ENCODE measurements at places on chromosomes 12 and 14. TPM values are rescaled to one million over a fixed set of nuclear protein-coding genes. Genes with fewer than 3 reads are reported as not detected.

DNA sequence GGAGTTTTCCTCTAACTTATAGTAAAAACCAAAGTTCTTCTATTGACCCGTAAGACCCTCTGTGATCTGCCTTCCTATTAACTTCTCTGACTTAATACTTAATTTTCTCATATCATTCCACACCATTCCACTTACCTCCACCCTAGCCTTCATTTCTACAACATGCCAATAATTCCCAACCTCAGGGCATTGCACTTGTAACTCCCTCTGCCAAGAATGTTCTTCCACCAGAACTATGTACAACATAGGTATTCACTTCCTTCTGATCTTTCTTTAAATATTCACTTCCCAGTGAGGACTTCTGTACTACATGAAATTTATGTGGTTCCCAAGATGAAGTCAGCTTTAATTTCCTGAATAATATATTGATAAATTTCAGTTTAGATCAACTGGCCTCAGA is 531.7 kb downstream of the LRFN5 start:
- no peak for DNase-seq

DNA sequence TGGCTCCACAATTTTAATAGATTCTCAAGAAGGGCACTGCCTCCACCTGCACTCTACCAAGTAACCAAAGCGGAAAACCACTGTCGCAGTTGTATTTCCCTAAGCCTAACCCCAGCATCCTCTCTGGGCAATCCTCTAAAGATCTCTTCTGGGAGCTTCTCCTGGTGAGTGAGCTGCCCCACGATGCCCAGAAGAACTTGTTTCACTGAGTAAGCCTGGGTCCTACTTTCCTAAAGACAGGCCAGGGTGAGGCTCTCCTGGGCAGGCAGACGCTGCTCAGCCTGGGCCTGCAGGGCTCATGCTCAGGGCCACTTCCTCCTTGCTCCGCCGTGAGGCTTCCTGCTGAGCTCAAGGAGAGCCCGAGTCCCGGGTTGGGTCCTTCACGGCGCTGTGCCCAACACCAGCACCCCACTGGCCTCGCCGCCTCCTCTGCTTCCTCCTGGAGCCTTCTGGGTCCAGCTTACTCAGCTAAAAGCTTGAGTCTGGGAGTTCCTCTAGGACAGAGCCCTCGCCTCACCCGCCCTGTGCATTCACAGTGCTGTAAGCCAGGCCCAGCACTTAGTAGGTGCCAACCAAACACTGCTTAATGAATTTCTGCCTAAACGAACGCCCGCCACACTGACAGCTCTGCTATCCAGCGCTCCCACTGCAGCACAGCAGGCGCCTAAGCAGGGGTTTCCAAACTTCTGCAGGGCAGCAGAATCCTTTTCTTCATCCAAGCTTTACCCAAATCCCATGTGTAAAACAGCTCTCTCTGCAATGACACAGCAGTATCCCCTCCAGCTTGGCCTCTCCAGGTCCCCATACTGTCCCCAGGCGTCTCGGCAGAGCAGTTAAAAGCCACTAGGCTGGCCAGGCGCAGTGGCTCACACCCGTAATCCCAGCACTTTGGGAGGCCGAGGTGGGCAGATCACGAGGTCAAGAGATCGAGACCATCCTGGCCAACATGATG is 5.7 kb downstream of the RAB35 start:
- DNase-seq, result no peak

DIABLO gene
- total RNA-seq, result 53.8 TPM

DNA sequence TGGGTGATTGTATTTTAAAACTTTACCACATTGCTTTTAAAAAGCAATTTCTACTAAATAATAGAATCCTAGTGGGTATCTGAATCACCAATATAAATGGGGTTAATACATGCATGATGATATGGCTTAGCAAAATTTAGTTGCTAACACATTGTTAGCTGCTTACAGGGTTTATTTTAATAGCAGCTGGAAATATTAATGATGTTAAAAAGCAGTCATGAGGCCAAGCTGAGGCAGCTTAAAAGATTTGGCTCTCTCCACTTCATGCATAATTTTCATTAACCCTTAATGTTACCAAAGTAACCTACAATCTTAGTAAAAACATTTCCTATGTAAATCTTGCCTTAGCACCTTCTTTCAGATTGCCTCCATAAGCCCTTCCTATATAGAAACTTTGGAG is 49.2 kb upstream of the CNOT2 start:
- no peak for DNase-seq

CD163L1 gene
- total RNA-seq, result 1.9 TPM

- DNase-seq, result no peak
These were observed 174.9 kb downstream of the FOXN3 start for GRCh38 chr14:89241934-89242651.
